ENCODE measurements at places on chromosomes 4 and X. TPM values are rescaled to one million over a fixed set of nuclear protein-coding genes. Genes with fewer than 3 reads are reported as not detected.

GRCh38 chr4:100962698-100963097 lies 384.6 kb downstream of the PPP3CA start:
- no peak for DNase-seq

DNA sequence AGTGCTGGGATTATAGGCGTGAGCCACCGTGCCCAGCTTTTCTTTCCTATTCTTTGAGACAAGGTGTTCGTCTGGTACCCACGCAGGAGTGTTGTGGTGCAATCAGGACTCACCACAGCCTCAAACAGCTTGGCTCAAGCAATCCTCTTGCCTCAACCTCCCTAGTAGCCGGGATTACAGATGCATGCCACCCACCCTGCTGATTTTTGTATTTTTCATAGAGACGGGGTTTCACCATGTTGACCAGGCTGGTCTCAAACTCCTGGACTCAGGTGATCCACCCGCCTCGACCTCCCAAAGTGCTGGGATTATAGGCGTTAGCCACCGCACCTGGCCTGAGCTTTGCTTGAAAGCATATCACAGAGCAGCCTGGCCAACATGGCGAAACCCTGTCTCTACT lies 1.5 kb upstream of the CRLF2 start:
- no peak for DNase-seq

- no peak for DNase-seq
These were observed 437.7 kb upstream of the FRG1 start for GRCh38 chr4:189502841-189503435.

- no peak for DNase-seq
These were observed 32.9 kb upstream of the GC start for GRCh38 chr4:71816676-71817303.

GRCh38 chrX:63475200-63475599 lies 124.1 kb upstream of the SPIN4 start:
- no peak for DNase-seq

GRCh38 chrX:85570496-85570895 lies 191.0 kb upstream of the POF1B start:
- no peak for DNase-seq

GRCh38 chr4:185787926-185788679 lies 23.9 kb downstream of the SORBS2 start:
- DNase-seq = no peak

DNA sequence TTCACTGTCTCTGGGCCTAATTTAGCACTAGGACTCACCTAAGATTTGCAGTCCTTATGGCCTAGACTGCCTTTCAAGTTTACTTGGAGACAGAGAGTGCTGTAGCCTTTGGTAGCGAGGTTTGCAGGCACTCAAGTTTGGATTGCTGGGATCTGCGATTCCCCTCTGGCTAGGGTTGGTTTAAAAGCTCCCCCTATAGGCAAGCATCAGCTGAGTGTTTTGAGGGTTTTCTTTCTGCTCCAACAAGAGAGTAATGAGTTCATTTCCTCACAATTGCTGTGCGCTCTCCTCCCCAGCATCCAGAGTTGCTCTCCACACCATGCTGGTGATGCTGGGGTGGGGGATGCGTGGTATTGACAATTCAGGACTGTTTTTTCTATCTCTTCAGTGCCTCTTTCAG lies 206.9 kb downstream of the GLUD2 start:
- DNase-seq = no peak

GRCh38 chr4:55947912-55948725 lies 626 bp upstream of the CEP135 start:
- no peak for DNase-seq

DNA sequence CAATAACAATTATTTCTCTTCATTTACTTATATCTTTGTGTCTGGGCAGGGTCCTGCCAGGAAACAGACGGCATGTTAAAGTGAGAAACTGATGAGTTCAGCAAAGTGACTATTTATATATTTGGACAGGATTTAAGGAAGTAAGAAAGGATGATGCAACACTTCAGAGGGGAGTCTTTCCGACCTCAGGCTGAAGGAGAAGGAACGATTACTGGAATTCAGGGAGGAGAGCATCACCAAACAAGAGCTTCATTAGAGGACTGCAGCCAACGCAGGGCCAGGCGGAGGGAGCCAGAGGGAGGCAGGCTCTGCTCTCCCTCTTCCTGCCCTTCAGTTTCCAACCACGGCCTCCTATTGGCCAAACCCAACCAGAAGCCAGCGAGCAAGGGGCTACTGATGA lies 1.5 kb upstream of the TLR7 start:
- DNase-seq = no peak

DNA sequence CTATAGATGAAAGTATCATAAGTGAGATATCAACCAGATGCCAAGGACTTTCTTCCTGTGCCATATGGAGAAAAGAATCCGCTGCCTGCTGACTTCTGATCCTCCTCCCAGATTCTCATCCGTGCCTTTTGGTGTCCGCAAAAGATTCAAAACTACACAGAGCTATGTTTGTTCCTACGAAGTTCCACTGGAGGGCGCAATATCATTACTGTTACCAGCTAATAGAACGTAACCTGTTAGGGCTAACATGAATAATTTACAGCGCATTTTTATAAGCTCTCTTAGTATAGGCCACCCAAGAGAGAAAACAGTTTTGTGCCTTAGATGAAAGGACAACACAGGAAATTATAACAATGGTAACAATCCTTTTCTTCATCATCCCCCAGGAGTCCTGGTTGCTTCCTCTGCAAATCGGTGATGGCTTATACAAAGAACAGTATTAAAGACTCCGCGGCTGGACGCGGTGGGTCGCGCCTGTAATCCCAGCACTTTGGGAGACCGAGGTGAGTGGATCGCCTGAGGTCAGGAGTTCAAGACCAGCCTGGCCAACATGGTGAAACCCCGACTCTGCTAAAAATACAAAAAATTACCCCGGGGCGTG lies 22.8 kb upstream of the CENPVL3 start:
- DNase-seq = no peak

DNA sequence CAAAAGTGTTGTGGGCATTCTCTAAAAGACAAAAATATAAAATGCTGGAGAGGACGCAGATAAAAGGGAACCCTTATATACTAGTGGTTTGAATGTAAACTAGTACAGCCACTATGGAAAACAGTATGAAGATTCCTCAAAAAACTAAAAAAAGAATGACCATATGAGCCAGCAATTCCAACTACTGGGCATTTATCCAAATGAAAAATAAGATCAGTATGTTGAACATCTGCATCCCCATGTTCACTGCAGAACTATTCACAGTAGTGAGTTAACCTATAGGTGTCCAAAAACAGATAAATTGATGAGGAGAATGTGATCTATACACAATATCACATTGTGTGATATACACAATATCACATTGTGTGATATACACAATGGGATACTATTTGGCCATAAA lies 1615.3 kb downstream of the PCDH18 start:
- DNase-seq = no peak

GRCh38 chr4:159476886-159477285 lies 374.0 kb downstream of the RAPGEF2 start:
- DNase-seq = no peak

Gene AMBN
- not detected for total RNA-seq

Gene SHROOM4
- not detected for total RNA-seq

Gene PPM1K
- 76.6 TPM for total RNA-seq

Gene AFP
- total RNA-seq = not detected

All from activated B cell treated with CpG ODN at 0.5 μM for 24 hours (primary cell).